Activated CD8-positive, alpha-beta T cell treated with anti-CD3 and anti-CD28 coated beads for 36 hours (primary cell): ENCODE measurements at places on chromosomes 1 and 21. TPM values are rescaled to one million over a fixed set of nuclear protein-coding genes. Genes with fewer than 3 reads are reported as not detected.

DNA sequence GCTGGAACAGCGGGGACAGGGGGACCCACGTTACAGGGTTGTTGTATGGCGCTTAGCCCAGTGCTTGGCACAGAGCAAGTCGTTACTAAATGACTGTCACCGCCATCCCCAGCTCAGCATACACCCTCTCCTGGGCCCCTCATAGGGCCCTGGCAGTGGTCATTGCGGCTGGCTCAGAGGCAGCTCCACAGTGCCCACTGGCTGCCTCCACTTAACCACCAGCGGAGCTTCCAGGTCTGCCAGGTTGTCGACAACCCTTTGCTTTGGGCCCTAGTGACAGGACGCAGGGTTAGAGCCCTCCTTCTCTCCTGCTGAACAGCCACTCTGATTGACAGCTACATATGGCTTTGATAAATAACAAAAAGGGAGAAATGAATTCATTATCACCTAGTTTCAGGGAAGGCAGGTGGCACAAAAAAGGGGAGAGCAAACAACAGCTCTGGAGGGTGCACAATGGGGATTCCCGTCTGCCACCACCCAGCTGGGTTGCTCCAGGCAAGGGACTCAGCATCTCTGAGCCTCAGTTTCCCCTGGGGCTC is 4.8 kb downstream of the EFHD2 start:
- no peak for DNase-seq

Gene RGS21
- not detected for total RNA-seq

DNA sequence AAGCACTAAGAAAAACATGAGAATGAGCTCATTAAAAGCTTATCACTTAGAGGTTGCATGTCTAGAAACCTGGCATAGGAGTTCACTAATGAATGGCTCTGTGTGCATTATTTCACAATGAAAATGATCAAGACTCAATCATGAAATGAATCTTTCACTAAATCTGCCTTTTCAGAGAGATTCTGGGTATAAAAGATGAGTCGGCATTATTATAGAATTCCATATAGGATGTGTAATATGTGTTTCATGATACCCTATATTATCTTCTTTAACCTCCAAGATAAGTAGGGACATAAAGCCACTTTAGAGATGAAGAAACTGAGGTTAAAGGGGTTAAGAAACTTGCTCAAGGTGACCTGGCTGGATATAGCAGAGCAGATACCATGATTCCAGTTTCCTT is 368.1 kb downstream of the DUSP10 start:
- no peak for DNase-seq

DNA sequence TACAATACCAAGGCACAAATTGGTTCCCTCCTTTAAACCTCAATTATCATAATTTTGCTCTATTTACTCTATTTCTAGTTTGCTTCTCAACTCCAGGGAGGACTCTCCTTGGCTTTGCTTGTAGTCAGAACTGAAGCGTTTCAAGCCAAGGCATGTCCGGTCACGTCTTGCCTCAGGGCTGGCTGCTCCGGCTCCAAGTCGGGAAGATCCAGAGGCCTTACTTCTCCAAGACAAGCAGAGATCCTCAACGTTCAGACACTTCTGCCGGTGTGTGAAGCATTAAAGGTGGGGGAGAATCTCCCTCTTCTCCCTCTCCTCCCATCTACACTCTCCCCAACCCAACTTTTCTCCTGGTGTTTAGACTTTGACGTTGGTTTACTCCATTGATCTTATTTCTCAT is 7.2 kb upstream of the HHAT start:
- no peak for DNase-seq

DNA sequence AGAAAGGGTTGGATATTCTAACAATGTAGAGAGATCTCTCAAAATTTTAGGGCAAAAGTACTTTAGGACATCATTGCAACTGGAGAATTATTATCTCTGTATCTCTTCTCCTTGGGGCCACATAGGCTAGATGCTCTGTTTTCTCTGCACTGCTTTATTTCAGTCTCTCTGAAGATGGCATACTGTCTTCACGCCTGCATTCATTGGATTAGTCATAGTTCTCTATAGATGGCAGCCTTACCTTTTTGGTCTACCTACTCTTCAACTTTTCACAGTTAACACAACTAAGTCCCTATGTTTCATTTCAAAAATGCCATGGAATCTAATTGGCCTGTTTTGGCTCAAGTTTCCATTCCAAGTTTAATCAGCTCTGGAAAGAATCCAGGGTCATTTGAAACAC is 1623.3 kb upstream of the B3GALT2 start:
- DNase-seq: no peak

- no peak for DNase-seq
Measured at GRCh38 chr1:182570611-182570970, 18.5 kb downstream of the RNASEL start.

DNA sequence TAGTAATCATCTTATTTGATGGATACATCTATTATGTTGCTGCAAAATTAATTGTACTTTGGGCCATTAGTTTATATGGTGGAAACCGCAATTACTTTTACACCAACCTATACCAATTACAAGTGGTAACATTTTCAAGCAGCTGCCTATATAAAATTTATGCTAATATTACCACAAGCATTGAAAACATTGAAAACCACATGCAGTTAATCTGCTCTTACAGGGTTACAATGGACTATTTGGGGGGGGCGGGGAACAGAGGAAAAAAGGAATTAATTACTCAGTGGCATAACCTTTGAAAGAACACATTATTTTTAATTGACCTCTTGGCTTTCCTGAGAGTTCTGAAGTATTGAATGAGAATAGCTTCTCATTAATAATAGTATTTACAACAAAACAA is 1793.2 kb downstream of the NCAM2 start:
- DNase-seq: no peak

GRCh38 chr1:198701250-198701649 is 62.4 kb downstream of the PTPRC start:
- DNase-seq: no peak

GRCh38 chr21:42062236-42063022 is 8.7 kb upstream of the UMODL1 start:
- DNase-seq: peak; percentile 95

Gene WNT2B
- not detected for total RNA-seq

DNA sequence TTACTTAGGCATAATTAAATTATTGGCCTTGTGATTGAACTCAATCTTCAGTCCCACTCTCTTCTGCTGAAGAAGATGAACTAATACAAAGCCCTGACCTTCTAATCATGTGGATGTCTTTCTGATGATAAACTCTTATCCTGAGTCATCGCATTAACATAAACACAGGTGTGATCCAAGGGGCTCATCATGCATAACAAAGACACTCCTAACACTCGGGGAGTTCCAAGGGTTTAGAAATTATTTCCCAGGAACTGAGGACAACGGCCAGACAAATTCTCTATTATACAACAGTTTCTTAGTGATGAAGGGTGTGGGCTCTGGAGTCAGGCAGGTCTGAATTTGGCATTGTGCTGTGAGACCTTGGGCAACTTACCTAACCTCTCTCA is 18.0 kb downstream of the DUSP10 start:
- no peak for DNase-seq

- no peak for DNase-seq
Measured at GRCh38 chr1:54649921-54650320, 8.3 kb downstream of the MROH7 start.

Gene ADCY10
- total RNA-seq: 0.05 TPM

DNA sequence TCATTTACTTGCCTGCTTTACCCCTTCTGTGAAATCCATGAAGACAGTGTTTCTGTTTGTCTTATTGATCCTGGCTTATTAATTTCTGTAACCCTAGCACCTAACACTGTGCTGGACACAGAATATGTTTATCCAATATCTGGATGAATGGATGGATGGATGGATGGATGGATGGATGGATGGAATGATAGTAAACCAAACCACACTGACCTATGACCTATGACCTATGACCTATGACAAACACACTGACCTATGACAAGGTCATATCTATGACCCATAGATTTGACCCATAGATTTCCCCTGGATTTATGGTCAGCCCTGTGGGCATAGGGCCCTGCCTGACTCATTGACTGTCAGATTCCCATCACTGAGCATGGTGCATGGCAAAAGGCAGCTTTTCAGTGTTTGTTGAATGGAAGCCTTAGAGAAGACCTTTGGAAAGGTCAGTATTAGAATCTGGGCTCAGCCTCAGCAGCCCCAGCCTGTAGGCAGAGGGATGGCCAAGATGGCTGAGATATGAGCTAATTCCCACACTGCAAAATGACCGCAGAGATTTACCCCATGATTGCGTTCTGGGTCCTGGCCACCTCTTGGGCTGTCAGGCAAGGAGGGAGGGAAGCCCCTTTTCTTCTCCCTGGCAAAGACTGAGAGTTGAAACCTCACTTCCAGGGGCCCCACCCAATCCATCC is 24.6 kb downstream of the IGSF21 start:
- no peak for DNase-seq

Gene HSF2BP
- total RNA-seq: 1.5 TPM

GRCh38 chr1:180787628-180788307 is 124.9 kb upstream of the KIAA1614 start:
- no peak for DNase-seq

GRCh38 chr21:45971616-45972352 is 9.8 kb upstream of the COL6A1 start:
- DNase-seq: no peak

Gene RPE65
- total RNA-seq: not detected
